ENCODE measurements at places on chromosomes 3 and 15.

DNA sequence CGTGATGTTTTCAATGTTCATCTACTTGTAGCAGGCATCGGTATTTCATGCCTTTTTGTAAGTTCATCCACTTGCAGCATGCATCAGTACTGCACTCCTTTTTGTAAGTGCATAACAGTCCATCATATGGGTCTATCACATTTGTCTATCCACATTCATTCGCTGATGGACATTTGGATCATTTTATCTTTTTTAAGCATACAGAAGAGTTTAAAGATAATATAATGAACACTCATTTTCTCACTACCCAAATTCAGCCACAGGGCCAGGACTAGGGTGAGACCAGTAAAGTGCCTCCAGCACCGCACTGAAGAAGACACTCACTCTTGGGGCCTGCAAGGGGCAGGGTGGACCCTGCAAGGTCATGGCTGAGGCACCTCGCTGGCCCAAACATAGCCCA, 309.6 kb downstream of the UACA start:
- DNase-seq = no peak

GRCh38 chr3:144556392-144556791, 584.8 kb downstream of the DIPK2A start:
- peak; percentile 17 for DNase-seq

GRCh38 chr3:187943677-187944389, 198.6 kb upstream of the BCL6 start:
- DNase-seq = no peak

GRCh38 chr3:15521573-15521965, at the start of gene COLQ:
TSS of gene COLQ (minus strand) at chr3:15521706. CDS start at chr3:15521625, 81 bp downstream.
- DNase-seq = no peak

GRCh38 chr3:113183748-113184661, 27.4 kb upstream of the BOC start:
- DNase-seq = no peak

- DNase-seq = no peak
Measured at GRCh38 chr3:144593881-144594280, 622.3 kb downstream of the DIPK2A start.

DNA sequence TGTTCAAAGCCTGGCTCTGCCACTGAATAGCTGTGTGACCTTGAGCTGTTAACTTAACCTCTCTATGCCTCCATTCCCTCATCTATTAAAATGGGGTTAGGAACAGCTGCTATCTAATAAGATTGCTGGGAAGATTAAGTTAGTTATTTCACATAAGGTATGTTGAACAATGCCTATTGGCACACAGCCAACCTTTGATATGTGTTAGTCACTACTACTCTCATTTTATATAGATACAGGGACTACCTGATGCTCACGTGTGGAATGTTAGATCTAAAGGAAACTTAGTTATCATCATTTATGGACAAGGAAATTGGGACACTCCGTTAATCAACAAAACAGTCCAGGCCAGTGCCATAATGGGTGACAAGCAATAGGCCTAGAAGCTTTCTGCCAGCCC, 332.4 kb upstream of the PPP2R3A start:
- DNase-seq = no peak

GRCh38 chr3:162677475-162677874, 1180.9 kb downstream of the OTOL1 start:
- DNase-seq = no peak

DNA sequence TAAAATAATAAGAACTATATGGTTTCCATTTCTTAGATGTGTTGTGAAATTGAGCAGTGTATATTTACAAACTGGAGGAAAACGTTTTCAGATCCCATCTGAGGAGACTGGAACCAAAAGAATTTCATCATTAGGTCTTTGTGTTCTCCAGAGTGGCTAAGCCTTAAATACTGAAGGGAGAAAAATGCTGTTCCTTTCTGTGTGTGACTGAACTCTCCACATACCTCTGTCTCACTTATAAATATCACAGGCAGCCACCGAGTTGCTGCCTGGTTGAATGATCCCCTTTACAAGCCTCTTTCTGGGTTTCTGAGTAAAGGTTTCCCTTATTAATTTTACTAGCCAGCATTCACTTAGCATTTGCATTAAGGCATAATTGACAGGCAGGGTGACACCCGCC, 913.9 kb upstream of the NR2F2 start:
- DNase-seq = no peak

DNA sequence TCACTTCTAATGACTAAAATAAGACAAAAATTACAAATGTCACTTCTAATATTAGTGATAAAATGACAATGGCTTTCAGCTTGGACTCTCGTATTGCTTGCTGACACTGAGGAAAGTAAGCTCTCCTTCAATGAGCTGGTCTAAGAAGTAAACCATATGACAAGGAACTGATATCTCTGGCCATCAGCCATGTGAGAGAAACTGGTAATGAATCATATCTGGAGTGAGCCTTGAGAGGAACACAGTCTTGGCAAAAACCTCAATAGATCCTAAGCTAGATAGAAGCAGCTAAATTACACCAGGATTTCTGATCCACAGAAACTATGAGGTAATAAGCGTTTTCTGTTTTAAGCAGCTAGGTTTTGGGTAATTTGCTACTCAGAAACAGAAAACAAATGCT, 1575.1 kb downstream of the OTOL1 start:
- DNase-seq = peak; percentile 41

- peak; percentile 39 for DNase-seq
Measured at GRCh38 chr15:37372064-37372463, 271.7 kb upstream of the MEIS2 start.

GRCh38 chr3:76021376-76021775, 236.0 kb upstream of the ZNF717 start:
- no peak for DNase-seq

- peak; percentile 33 for DNase-seq
Measured at GRCh38 chr3:177482048-177482691, 284.9 kb upstream of the TBL1XR1 start.

- peak; percentile 98 for DNase-seq
Measured at GRCh38 chr15:67107014-67107812, 41.8 kb downstream of the SMAD3 start.

DNA sequence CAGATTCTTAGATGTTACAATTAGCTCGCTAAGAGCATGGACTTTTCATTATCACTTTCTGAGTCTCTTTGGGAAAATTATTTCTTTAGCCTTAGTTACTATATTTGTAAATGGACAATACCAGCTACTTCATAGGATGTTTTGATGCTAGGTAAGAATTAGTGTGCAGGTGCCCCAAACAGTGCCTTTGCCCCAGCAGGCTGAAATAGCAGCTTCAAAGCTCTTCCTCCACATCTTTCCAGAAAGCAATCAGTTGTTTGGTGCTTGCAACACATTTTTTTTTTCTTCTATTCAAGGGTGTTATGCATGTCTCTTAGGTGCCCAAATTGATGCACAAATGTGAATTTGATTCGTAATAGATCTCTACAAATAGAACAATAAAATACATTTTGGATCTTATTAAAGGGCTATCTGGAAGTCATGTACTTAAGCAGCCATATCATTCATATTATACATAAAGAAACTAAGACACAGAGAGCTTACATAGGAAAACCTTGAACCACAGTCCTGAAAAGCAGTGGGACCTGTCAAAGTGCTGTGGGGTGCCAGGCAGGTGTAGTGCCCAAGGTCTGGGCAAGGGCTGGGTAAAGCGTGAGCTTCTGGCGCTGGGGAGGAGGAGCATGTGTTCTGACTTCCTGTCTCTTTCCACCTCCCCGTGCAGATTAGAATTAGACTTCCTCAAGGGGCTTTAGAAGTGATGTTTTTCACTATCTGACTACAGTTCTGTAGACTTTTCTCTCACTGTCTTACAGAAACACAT, 62.9 kb downstream of the FNDC3B start:
- DNase-seq = no peak

DNA sequence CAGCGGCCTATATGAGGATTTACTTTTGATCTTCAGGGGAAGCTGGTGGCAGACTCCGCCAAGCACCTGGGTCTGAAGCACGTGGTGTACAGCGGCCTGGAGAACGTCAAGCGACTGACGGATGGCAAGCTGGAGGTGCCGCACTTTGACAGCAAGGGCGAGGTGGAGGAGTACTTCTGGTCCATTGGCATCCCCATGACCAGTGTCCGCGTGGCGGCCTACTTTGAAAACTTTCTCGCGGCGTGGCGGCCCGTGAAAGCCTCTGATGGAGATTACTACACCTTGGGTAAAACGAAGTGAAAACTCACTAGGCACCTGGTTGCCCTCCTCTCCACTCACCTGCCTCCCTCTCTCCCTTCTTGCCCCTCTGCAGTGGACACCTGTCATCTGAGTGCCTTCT, 33.8 kb upstream of the TRA2B start:
- no peak for DNase-seq

DNA sequence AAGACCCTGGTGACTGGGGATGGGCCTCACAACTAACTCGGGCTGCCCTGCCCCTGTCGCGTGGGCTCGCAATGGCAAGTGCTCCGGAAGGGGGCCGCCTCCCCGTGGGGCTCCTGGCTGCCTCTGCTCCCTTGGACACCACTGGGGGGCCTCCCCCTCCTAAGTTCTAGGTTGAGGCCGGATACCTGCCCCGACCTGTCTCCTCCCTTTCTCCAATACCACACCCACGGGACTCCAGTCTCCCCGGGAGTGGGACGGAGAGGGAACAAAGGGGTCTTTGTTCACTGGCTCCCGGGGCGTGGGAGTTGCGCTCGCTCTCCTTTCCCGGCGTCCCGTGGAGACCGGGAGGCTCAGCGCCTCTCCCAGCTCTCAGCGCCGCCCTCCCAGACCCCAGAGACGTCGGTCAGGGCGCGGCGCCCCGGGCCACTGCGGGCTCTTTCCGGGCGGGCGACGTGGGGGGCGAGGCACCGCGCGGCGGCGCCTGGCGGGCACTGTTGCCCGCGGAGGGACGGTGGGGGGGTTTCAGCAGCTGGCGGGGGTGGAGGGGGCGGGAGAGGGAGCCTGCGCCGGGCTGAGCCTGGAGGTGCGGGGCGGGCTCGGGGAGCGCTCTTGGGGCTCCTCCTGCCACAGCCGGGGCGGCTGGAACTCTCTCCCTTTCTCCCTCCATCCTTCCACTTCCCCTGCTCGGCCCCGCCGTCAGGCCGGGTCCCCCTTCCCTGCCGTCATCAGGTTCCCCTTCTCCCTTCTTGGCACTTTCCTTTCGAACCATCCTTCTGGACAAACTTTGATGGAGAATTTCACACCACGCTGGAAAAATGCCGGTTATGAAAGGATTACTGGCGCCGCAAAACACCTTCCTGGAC, at the start of gene KCNH8:
TSS of gene KCNH8 (plus strand) at position 606 of the 863 bp plus-strand sequence. CDS start at position 816, 210 bp downstream.
- no peak for DNase-seq

DNA sequence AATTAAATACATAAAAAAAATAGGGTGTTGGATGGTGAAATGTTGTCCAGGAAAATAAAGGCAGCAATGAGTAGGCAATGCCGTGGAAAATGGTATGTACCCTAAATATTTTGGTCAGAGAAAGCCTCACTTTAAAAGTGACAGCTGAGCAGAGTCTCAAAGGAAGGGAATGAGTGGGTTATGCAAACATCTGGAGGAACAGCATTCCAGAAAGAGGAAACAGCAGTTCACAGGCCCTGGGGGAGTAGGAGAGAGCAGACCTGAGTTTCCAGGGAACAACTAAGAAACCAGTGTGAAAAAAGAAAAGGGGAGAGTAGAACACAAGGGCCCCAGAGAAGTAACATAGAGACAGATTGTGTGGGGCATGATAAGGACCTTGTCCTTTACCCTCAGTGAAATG, 230.0 kb upstream of the CNTN3 start:
- DNase-seq = peak; percentile 36

DNA sequence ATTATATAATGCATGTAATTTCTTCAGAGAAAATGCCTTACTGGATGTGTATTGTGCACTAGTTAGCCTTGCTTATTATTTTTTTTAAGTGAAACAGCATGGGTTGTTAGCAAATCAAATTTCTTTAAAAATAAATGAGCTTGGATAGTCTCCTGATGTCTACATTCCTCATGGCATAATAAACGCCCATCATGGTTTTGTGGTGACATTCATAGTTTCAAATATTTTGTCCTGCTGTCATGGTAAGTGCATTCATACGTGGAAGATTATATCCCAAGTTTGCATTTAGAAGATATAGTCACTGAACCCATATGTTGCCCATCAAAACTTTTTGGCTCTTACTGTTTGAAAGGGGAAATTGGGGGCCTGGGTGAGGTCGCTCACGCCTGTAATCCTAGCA, 130.7 kb downstream of the ALCAM start:
- peak; percentile 43 for DNase-seq

- DNase-seq = peak; percentile 88
Measured at GRCh38 chr3:189961522-189962161, 159.1 kb downstream of the P3H2 start.

DNA sequence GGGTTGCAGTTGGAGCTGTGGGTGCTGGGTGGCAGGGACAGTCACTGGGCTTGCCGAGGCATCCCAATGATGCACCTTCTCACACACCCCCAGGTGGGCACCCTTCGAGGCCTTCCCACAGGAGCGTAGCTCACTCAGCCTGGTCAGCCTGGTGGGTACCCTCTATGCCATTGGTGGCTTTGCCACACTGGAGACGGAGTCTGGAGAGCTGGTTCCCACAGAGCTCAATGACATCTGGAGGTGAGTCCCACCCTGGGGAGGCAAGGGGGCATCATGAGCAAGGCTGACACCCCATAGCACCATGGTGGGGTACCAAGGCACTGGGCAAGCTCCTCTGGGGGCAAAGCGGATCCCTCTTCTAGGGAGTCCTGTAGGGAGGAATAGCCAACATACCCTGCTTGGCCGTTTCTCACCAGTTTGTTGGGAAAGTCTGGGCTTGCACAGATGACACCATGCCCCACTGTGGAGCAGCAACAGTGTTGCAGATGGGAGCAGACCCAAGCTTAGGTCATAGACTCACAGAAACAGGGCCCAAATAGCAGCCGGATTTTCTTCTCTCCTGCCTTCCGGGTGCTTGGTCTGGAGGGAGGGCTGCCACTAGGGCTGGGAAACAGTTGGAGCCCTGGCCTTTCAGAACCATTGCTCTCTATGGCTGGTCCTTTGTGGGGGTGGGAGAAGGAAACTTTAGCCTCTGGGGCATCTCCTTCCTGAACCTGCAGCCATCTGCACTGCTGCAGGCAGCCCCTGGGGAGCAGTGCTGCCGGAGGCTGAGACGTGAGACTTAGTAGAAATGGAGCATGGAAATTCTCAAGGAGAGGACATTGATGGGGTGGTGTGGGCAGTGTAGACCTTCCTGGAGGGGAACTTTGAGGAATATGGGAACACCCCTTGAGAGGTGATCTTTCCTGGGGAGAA, 5.7 kb downstream of the KLHL40 start:
- DNase-seq = no peak

- no peak for DNase-seq
Measured at GRCh38 chr3:69712269-69712668, 27.0 kb upstream of the MITF start.

- peak; percentile 36 for DNase-seq
Measured at GRCh38 chr3:195250473-195251251, 20.3 kb downstream of the XXYLT1 start.

DNA sequence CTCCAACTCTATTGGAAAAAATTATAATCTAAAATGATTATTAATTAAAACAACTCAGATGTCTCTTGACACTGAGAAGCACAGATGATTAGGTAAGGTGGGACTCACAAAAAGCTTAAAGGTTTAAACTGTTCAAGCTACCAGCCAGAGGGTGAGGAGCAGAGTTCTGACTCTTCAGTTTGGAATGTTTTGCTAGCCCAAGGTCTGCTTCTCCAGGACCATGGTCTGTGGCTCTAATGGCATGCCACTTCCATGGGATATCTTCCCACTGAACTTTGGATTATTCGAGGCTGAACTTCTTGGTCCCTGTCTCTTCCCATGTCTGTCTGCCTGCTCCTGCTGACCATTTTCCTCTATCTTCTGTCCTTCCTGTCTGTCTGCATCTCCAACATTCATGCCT, 49.2 kb downstream of the CACNA2D3 start:
- DNase-seq = no peak

GRCh38 chr3:159252772-159253384, 451.0 kb downstream of the MFSD1 start:
- peak; percentile 59 for DNase-seq

- no peak for DNase-seq
Measured at GRCh38 chr15:92425578-92426225, 32.0 kb downstream of the ST8SIA2 start.

- no peak for DNase-seq
Measured at GRCh38 chr3:138148503-138148902, 16.3 kb upstream of the A4GNT start.
